ENCODE measurements at places on chromosomes 4 and X.

GRCh38 chr4:71268166-71268565 is 70.7 kb upstream of the SLC4A4 start:
- no peak for DNase-seq

- DNase-seq = no peak
Measured at GRCh38 chr4:101127176-101127790, 220.0 kb downstream of the PPP3CA start.

DNA sequence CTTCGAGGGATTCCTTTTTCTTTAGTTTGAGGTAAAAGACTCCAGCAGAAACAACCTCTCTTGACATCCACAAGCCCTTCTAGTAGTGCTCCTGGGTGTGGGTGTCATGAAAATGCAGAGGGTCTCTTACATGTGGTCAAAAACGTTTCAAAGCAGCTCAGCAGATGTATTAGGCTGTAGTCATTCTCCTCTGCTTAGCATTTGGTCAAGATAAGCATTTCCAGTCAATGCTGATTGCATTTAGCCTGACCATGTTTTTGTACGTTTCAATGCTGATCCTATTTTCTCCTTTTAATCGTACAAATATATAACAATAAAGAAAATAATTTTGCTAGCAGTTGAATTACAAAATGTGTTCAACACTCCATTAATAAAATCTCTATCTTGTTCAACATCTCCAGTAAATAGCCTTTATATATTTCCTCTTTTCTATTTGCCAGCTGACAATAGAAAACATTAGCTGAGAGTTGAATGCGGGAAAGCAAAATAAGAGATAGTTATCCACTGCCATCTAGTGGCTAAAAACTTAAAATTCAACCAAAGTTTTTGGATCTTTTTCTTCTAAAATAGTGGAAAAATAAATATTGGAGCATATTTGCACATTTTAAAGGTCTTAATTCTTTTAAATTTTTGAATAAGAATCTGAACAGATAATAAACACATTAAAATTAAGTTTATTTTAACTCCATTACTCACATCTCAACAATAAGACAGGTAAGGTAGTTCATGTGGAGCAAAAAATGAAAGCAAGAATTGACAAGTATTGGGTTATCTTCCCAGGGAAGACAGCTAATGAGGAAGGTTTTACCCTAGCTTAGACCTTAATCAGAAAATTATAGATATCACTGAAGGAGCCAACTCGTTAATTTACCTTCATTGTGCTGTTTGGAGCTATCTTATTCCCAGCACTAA is 15.2 kb upstream of the PACRGL start:
- peak; percentile 5 for DNase-seq

DNA sequence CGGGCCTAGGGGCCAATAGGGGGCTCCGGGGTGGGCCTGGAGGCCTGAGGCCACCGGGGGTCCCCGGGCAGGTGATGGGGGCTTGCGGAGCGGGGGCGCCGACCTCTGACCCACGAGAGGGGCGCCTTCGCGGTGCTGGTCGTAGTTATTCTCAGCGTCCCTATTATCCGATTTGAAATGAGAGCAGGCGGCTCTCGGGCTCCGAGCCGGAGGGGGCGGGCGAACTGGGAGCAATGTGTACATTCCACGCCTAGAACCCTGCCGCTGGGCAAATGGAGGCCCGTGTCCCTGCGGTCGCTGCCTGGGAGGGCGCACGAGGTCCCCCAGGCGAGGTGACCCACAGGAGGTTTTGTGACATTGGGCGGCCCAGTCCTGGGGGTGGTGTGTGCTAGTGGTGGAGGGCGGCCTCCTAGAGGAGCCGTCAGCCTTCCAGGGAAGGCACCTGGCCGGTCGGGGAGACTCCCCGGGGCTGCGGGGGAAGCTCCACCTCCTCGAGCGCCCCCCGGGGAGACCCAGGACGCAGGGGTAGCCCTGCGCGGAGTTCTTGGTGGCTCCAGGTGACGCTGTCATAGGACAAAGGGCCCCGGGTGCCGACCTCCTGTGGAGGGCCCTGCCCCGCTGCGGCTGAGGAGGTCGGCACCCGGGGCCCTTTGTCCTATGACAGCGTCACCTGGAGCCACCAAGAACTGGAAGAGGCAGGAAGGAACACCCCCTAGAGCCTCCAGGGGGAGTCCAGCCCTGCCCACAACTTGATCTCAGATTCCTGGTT is 102.6 kb upstream of the PRKX start:
- peak; percentile 4 for DNase-seq

- DNase-seq = no peak
Measured at GRCh38 chr4:78684325-78685079, 91.6 kb upstream of the BMP2K start.

DNA sequence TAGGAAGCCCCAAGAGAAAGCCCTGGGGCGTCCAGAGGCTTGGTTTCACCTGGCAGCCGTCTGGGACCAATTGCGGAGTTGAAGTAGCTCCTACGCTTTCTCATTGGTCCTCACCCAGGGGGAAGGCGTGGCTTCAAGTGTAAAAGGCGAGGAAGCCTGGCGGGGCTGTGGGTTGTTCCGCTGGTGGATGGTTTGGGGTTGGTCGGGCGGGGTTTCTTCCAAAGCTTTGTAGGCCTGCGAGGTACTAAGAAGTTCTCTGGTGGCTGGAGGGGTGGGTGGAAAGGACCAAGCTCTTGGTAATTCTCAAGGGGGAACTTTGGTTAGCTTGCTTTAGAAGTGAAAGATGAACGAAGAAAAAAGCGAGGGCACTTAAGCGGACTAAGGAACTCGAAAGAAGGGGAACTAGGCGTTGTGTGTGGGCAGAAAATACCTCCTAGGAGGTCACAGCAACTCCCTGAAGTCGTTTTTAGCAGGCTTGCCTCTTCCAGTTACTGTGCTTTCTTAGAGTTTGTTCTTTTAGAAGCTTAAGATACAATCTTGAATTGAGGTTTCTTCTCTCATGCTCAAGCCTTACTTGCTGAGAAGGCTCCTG is 36.6 kb downstream of the CCNG2 start:
- DNase-seq = no peak

DNA sequence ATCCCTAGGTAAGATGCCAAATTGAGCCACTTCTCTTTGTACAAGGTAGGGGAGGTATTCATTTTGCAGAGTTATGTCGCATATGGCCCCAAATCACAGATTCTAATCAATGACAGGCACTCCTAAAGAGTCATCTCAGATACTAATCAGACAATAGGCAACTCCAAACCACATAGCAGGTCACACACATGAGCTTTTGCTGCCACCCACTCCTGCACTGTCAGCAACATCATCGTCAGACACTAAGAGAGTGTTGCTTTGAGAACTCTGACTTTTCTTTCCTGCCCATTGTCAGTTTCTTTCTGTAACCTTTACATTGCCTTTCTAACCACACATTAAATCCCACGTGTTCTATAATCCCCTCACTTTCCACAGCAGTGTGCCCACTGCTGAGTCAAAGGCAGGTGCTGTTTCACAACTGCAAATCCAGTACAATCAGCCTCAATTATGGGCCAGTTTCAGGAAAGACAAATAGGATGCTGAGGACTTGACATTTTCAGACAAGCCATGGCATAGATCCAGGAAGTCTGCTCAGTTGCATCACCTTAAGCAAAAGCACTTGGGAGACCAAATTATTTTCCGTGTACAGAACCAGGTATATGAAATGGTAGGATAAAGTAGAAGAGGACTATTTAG is 23.5 kb downstream of the TMEM31 start:
- no peak for DNase-seq

- no peak for DNase-seq
Measured at GRCh38 chr4:2789351-2789750, 3.5 kb upstream of the SH3BP2 start.

GRCh38 chr4:34800953-34801352 is 1443.4 kb downstream of the ARAP2 start:
- no peak for DNase-seq

- no peak for DNase-seq
Measured at GRCh38 chr4:15653864-15654592, 1.1 kb downstream of the FBXL5 start.

GRCh38 chrX:46882266-46882665 is 30.0 kb upstream of the JADE3 start:
- no peak for DNase-seq

GRCh38 chrX:81355436-81355835 is 153.5 kb downstream of the SH3BGRL start:
- no peak for DNase-seq

GRCh38 chr4:173713026-173713425 is 183.0 kb upstream of the HAND2 start:
- DNase-seq = no peak

DNA sequence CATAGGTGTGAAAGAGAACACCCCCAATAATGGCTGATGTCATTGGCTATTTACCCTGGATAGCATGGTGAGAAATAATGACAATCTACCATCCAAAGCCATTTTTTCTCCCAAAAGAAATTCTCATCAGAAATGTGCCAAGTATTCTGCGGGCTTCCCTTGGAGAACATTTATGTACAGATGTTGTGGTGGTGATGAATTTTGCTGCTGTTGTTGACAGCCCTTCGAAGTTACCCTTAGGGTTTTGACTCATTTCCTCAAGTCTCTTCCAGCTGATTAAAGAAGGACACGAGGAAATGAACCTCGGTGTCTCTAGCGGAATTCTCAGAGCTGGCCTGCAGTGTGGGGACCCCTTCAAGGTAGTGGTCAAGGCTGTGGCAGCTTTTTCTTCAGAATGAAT is 3.4 kb downstream of the KIT start:
- DNase-seq = peak; percentile 86

GRCh38 chr4:18050448-18050847 is 28.9 kb upstream of the LCORL start:
- no peak for DNase-seq

DNA sequence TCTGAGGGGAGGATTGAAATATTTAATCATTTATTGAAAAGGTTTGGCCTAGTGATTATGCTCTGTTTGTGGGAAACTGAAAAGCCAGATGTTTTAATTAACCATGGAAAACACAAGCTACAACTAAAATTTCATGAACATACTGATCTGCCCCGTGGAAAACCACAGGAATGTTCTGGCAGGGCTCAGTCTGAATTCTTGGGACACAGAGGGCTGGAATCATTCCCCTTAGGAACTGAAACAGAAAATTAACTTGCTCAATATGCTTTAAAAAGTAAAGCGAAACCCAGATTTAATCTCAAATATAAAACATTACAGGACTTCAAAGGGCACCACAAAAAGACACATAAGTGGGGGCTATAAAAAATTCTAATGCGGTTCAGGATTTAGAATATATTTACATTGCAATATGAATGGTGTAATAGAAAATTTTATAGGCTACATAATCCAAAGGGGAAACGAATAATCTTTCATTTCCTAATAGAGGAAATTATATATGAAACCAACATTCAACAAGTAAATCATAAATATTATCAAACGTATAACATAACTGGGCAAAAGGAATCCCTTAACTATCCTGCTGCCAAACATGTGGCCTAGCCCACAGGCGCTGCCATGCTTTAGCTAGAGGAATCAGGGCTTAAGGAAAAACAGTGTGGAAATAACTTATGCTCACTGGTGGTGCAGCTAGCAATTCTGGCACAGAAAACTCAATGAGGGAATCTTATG is 70.9 kb downstream of the APBB2 start:
- DNase-seq = peak; percentile 90

DNA sequence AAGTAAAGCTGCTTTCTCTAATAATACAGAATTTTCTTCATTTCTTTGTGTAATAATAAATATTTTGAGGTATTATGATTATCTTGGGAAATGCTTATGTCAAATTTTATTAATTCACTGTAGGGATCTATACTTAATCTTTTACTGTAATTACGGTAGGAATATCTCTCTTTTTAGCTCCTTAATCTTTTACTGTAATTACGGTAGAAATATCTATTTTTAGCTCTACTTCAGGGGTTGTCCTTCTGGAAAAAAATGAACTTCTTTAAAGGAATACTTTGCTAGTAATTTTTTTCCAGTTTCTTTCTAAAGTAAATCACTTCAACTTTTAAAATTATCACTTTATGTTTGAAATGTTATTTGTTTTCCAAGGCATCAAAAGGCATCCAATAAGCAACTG is 2229.4 kb upstream of the AGA start:
- no peak for DNase-seq

GRCh38 chr4:116531870-116532269 is 553.5 kb downstream of the TRAM1L1 start:
- no peak for DNase-seq

DNA sequence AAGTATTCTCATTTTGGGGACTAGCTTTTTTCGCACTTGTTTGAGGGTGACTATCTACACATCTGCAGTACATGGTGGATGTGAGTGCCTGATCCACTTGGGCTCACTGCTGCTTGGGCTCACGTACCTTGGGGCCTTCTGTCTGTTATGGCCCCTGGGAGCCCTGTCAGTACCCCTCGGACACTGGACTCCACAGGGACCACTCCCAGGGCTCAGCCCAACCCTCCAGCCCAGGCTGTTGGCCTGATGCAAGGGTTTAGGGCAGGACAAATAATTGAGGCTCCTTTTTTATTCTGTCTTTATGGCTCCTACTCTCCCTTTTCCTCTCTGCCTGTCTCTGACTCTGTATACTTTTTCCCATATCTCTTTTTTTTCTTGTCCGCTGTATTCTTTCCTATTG is 32.7 kb upstream of the MSN start:
- DNase-seq = no peak

DNA sequence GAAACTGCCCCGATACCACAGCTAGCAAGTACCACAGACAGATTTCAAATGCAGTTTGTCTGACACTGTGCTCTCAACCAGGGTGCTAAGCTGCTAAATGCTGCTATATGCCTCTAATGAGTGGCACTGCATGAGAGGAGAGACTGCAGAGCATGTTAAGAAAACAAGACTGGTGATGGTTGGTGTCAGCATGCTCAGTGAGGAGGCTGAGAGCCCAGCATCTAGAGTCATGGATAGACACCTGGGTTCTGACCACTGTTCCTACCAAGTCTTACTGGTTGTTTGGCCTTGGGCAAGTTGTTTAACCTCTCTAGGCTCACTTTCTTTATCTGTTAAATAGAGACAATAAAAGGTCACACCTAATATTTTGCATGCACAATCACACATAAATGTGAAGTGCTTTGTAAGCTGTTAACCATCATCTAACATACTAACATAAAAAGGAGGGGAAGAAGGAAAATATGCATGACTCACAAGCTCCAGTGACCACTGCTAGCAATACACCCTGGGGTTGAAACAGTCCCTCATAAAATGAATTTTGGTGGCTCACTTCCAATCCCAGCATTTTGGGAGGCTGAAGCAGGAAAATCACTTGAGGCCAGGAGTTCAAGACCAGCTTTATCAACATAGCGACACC is 20.7 kb downstream of the HHIP start:
- peak; percentile 18 for DNase-seq

DNA sequence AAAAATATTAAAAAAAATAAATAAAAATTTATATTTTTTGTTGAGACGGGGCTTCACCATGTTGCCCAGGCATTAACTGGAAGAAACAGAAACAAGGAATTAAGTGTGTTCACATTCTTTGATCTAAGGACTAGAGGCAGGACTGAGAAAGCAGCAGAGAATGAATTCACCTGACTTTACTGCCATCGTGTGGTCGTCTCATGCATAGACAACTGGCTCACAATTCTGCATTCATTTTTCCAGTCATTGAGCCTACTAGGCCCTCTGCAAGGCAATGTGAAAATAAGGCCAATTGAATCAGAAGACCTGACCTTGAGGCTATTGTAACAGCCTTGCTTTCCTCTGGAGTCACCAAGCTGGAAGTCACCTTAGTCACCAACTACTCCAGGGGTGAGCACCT is 37.4 kb downstream of the LHFPL1 start:
- DNase-seq = peak; percentile 42

Data from GM04504 (cell line).